ENCODE measurements at places on chromosomes 11 and 22.

- no peak for DNase-seq
These were observed 20.4 kb upstream of the TMA7B start for GRCh38 chr22:39939830-39940229.

- peak; percentile 55 for DNase-seq
These were observed 38.2 kb upstream of the WEE1 start for GRCh38 chr11:9535189-9535781.

DNA sequence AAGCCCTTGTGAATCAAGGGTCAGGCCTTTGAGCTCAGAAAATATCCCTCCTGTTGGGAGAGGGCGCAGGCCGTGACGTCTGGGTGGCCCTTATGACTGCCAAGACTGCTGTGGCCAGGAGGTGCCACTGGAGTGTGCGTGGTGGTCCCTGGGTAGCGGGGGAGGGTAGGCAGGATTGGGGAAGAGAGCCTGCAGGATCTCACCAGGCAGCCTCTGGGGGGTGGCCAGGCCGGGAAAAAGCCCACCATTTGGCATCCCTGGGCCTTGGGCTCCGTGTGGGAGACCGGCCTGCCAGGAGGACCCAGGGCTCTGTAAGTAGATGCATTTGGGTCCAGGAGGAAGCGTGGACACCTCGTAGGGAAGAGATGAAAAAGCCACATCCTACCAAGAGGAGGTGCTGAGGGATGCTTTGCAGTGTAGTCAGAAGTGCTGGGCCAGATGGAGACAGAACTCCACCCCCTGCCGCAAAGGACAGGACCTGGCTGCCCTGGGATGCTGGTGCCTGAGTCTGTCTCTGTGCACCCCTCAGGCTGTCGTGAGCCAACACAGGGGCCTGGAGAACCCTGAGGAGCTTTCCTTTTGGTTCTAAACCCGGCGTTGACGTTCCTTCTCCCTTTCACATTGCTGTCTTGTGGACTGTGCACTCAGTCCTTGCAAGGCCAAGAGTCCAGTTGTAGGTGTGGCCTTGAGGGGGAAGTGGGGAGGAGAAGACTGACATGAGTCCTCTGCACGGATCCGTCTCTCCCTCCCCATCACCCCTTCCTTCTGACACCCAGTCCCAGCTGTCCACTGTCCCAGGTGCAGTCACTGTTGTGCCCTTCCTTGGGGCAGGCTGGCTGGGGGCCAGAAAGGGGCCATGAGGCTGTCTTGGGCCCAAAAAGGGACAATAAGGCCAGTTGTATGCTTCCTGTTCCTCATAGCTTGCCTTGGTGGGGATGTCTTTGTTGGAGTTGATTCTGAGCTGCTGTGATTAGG lies 12.7 kb upstream of the MIEF1 start:
- DNase-seq: peak; percentile 83

GRCh38 chr11:77879218-77879617 lies 58.3 kb downstream of the AAMDC start:
- peak; percentile 10 for DNase-seq

DNA sequence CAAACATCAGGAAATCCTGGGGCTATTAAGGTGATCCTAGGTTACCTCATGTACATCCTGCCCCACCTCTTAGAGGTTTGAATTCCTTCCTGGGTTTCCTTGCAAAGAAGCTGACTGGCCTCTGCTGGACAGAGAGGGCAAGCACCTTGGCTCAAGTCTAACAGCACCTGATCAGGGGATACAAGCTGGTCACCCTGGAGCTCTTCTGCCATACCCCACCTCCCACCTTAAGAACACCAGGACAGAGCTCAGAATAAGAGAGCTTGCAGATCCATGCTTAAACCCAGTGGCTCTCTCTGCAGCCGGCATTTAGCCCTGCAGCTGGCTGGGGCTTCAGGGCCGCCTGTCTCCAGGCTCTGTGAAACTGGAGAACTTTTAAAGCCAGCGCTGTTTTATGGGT lies 386.6 kb upstream of the NARS2 start:
- peak; percentile 23 for DNase-seq

DNA sequence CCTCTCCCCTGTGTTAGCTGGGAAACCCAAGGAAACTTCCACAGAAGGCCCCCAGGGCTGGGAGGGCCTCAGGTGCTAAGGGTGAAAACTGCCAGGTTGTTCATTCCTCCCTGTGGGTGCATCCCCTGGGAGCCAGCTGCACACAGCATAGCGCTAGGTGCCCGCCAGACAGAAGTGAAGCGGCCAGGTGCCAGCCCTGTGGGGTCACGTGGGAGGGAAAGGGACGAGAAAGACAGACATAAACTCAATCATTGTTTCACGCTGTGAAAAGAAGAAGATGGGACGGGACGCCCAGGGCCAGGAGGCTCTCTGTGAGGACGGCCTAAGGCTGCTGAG lies 31.6 kb upstream of the HMOX1 start:
- no peak for DNase-seq

GRCh38 chr22:23689414-23689813 lies 1.4 kb upstream of the RGL4 start:
- no peak for DNase-seq

Data from small intestine (tissue), 16 donors.